ENCODE measurements at places on chromosomes 2 and 18.

- DNase-seq = no peak
Observed at GRCh38 chr2:3678212-3678611, 20.2 kb downstream of the ALLC start.

DNA sequence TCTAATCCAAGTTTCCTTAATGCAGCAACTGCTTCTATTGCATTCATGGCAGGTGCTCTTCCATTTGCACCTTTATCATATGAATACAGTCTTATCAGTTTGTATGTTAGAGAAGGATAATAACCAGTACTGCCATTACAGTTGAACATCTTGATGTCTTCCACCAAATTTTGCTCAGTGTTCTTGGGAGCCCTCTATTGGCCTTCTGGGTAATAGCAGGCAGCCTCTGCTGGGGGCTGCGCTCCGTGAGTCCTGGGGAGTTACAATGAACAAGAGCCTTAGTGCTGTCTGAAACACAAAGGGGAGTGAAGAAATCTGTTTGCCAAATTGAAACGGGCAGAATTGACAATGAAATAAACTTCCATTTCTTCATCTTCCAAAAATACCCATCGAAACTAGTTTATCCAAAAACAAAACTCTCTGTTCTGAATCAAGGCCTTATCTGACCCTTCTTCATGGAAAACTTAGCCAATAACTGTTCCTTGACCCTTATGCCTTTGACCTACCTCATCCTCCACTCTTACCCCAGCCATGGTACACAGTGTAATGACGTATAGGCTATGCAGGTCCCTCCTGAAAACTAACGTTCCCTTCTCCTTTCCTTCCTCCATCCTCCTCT, 79.9 kb downstream of the ALK start:
- DNase-seq = peak; percentile 7

- no peak for DNase-seq
Observed at GRCh38 chr18:2823202-2823601, 23.6 kb upstream of the EMILIN2 start.

GRCh38 chr2:187310701-187311100, 137.4 kb downstream of the CALCRL start:
- DNase-seq = no peak

DNA sequence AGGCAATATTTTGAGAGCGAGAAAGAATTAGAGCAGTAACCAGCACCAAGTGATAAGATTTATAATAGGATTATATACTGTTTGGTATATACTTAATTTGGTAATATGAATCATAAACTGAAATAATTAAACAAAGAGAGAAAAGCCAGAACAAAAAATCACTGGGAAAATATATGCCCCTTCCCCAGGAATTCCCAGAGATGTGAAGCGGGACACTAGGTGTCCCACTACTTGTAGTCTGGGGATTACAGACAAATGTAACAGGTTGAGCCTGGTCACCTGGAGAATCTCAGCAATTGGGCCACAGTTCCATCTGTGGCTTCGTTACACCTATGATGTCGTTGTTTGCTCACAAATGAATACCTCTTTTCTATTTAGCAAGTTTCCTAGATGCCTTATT, 256.1 kb upstream of the CHAC2 start:
- no peak for DNase-seq

DNA sequence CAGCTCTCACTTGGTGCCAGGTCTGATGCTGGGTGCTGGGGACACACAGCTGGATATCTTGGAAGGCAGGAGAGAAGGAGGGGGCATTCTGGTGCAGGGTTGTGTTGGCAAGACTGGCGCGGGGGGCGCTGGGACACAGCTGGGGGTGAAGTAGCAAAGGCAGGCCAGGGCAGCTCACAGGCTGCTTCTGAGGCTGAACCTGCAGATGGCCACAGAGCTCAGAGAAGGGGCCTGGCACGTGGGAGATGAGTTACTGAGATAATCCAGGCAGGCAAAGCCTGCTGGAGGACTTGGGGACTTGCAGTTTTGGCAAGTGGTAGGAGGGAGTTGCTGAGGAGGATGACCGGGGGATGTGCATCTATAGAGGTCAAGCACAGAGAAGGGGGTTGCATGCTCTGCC, 16.2 kb upstream of the DGKD start:
- DNase-seq = no peak

DNA sequence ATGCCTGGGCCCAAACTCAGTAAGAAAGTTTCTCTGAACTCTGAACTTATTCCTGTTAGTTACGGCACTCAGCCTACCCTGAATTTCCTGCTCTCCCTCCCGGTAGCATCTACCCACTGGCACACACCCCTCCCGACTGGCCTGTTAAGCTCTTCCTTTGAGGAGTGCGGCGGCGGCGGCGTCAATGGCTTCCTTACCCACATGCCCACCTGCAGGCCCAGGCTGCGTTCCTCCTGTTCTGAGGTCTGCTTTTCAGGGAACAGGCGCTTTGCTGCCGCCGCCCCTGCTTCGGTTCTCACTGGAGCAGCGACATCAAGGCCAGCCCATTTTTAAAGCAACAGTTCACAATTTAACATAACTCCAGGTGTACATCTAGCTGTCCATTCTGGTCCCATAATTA, 432.4 kb downstream of the DCDC2C start:
- no peak for DNase-seq

GRCh38 chr18:2981212-2981728, 31.7 kb downstream of the LPIN2 start:
- no peak for DNase-seq

DNA sequence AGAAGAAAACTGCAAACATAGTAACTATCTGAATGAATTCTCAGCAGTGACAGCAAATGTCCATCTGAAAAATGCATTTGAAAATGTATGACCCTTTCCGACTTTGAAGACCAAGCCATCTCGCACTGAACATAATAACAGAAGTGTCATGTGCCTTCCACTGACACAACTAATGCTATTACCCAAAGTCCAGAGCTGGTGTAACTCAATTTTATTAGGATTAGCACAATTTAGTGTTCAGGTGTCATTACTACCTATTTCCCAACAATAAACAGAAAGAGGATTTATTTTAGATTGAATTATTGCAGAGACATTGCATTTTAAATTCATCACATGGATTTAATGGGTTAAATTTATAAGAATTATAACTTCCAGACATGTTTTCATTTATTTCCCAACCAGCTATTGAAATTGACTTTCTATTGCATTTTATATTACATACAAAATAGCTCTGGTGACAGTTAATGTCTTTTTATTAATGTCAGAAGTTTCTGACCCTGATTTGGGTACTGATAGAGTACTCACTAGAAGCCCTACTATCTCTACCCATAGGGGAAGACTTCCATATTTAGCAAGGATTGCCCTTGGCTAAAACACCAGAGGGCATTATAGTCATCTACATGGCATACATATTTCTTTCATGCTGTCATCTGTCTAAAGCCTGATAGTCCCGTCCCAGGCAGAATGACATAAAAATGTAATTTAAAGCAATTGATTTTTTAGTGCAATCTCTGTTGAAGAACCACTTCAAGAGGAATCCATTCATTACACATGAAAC, 7.0 kb upstream of the STK39 start:
- no peak for DNase-seq

DNA sequence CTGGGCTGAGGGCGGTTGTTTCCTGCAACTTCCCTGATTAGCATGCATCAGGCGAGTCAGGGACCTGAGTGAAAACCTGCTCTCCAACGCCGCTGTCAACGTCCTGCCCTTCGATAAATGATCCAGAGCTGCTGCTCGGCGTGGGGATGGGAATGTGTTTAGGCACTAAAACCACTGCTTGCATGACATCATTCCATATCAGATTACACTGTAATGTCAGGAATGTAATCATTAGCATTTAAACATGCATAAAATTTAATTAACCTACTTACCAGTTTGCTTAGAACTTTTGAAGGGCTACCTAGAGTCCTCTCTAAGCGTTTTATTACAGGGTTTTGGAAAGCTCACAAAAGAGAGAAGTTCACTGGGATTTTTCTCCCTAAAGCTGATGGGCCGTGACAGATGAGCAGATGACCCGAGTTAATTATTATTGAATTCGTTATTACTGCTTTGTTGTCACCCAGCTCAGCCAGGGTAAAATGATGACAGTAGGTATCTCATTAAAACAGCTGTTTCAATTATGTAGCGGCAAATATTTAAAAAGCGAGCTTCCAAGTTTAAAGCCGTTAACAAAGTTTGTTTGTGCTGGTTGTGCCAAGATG, 685.6 kb upstream of the SALL3 start:
- DNase-seq = no peak

DNA sequence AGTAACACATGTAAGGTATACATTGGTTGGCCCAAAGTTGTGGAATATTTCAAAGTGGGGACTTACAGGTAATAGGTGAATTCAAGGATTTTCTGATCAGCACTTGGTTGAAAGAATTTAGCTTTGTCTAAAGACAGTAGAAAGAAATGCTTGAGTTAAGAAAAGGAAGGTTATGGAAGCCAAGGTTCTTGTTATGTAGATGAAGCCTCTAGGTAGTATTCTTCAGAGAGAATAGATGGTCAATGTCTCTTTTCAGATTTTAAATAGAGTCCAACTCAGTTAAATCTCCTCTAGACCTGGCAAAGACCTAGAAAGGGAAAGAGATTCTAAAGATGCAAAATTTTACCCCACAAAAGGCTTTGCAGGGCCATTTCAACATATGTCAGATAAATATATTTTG, 157.4 kb downstream of the ANKRD30B start:
- DNase-seq = no peak

DNA sequence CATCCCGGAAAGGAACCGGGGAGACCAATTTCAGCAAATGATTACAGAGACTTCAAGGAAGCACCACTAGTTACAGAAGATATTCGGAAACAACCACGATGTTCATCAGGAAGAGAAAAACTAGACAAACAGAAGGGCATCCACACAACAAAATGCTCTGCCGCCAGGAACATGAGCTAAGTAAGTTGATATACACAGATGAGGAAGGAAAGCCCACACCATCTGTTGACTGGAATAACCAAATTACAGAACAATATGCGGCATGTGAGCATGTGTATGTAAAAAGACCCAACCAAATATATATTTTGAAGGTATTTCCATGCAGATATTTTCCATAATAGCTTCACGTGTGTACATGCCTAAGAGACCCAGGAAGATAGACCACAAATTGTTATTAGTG, 47.0 kb downstream of the ACKR3 start:
- no peak for DNase-seq

GRCh38 chr2:237441605-237442274, 27.8 kb upstream of the COL6A3 start:
- no peak for DNase-seq

GRCh38 chr18:23237524-23238151, 102.4 kb downstream of the CABLES1 start:
- DNase-seq = no peak

GRCh38 chr2:12513339-12513738, 203.4 kb upstream of the TRIB2 start:
- no peak for DNase-seq

All from activated CD4-positive, alpha-beta T cell treated with anti-CD3 and anti-CD28 coated beads for 24 hours (primary cell).